ENCODE measurements at places on chromosomes 3 and 15.

GRCh38 chr3:13018561-13019242 is 54.5 kb downstream of the IQSEC1 start:
- DNase-seq = no peak

DNA sequence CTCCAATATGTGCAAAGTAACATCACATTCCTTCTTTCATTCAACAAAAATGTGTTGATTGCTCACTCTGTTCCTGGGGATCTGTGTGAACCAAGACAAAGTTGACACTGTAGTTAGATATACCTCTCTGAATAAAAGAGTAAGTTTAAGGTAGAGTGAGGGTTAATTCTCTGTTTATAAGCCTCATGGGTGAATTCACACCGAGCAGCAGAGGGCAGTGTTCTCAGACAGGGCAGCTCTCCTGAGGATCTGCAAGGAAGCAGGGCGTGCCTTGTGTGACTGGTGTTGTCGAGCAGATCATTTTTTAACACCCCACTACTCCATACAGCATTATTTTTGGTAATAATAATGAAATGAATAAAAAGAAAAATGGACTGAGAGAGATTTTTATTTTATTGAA is 34.4 kb downstream of the PAQR9 start:
- no peak for DNase-seq

GRCh38 chr15:45641374-45641781 is 6.5 kb downstream of the SQOR start:
- DNase-seq = no peak

- DNase-seq = no peak
Measured at GRCh38 chr15:72925661-72926060, 126.6 kb upstream of the NEO1 start.

GRCh38 chr3:73056014-73056844 is 5.2 kb upstream of the EBLN2 start:
- no peak for DNase-seq

DNA sequence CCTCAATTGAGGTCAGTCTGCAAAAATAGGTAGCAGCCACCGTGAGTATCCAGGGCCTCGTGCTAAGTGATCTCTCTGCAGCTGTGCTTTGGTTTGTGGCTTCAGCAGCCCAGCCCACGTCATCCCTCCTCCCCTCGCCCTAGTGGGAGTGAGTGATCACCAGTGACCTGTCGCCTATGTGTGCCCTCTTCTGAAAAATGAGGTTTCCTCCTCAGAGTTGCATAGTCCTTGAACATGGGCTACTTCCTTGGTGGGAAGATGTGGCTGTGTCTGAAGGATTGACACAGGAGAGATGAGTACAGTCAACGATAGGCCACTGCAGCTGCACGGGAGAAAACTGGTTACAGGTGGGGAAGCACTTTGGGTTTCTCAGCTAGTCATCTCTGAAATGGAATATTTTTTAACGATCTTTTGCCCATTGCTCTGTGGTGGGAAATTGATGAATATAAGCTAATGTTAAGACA is 144.8 kb upstream of the BHLHE40 start:
- DNase-seq = peak; percentile 43

DNA sequence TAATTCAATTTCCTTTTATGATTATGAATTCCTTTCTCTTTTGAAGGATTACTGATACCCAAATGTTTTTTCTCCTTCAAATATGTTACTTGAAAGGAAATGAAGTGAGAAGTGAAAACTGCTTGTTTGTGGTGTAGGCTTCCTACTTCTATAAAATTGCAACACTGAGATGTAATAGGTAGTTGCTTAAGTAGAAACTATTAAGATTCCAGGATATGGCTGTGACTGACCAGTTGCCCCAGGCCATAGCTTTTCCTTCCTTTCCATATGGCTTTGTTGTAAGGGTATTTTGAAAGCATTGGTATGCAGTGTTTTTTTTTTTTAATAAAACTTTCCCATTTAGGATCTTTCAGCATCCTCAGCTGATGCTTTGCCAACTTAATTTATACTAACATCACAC is 28.5 kb downstream of the DNAJC13 start:
- no peak for DNase-seq

DNA sequence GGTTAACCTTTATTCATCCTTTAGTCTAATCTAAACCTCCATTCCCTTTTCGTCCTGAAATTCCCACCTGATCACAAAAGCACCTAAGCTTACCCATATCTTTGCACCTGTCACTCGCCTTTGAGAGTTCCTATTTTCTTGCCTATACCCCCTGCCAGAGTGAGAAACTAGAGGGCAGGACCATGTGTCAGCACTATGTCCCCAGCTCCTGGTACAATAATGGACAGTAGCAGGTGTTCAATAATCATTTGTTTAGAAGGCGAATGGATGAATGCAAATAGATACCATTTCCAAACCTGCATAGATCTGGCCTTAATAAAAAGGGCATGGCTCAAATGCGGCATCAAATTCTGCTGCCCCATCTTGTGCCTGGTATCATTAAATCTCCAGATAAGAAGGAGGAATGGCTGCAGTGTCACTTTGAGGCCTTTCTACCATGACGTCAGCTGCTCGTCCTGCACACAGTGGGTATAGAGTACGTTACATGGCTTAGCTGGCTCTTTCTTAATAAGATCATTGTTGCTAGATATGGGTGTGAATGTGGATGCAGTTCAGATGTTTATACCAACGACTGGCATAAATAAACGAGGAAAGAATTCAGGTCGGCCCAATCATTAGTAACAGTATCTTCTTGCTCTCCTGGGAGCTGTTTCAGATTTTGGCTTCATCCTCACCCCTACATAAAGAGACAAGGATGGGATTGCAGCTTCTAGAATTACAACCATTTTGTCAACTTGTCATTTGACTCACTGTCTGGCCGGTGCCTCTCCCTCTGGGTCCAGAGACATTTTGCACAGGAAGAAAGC is 148.7 kb downstream of the RORA start:
- no peak for DNase-seq

DNA sequence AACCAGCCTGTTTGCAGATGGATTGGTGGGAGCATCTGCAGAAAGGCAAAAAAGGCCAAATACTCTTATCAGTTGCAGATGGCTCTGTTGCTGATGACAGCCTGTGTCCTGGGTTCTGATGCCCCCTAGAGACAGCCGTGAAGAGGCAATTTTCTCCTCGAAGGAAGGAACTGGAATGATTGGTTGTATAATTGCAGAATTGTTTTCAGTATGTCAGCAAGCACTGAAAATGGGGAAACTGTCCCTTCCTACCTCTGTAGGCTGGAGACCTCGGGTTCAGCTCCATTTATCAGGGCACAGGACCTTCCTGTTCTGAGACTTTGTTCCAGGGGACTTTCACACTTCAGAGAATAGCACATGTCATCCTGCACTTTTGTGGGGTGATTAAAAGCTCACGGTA is 103.0 kb downstream of the PGPEP1L start:
- DNase-seq = no peak

GRCh38 chr15:93289941-93290617 is 201.1 kb upstream of the RGMA start:
- no peak for DNase-seq

GRCh38 chr3:128490650-128490914 is 2.4 kb downstream of the GATA2 start:
- no peak for DNase-seq

GRCh38 chr15:42118650-42119445 is 24.5 kb upstream of the PLA2G4D start:
- no peak for DNase-seq

DNA sequence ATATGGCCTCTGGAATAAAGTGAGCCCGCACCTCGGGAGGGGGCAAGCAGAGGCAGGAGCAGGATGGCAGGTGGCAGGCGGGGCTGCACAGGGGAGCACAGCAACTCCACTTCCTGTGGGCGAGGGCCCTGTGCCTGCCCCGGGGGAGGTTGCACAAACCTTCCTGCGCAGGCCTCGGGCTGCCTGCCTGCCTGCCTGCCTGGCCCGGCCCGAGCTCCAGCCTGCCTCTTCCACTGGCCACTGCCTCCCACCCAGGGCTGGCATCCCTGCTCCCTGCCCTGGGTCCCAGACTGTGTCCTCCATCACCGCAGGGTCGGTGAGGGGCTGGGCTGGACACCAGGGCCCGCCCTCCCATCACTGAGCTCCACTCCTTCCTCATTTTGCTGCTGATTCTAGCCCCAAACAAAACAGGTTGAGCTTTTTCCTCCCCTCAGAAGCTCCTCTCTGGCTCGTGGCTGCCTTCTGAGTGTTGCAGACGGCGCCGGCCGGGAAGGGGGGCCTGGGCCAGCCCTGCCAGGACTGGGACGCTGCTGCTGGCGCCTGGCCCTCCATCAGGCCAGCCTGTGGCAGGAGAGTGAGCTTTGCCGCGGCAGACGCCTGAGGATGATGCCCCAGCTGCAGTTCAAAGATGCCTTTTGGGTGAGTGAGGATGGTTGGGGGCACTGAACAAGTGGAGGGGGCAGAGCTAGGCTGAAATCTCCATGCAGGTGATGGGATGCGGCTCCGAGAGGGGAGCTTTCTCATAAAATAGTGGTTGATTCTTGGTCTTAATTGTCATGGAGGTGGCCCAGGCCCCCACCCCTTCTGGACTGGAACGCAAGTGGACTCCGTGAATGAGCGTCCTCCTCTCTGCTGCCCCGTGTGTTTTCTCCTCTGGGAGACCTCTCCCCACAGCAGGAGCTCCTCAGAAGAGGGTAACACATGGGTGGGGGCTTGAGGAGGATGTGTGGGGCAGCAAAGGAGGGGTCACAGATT is at the start of gene PSTPIP1:
Gene PSTPIP1, plus strand, starts transcription at position 156 of the 975 bp plus-strand sequence. Its CDS starts 448 bp downstream, at position 604.
- DNase-seq = no peak

DNA sequence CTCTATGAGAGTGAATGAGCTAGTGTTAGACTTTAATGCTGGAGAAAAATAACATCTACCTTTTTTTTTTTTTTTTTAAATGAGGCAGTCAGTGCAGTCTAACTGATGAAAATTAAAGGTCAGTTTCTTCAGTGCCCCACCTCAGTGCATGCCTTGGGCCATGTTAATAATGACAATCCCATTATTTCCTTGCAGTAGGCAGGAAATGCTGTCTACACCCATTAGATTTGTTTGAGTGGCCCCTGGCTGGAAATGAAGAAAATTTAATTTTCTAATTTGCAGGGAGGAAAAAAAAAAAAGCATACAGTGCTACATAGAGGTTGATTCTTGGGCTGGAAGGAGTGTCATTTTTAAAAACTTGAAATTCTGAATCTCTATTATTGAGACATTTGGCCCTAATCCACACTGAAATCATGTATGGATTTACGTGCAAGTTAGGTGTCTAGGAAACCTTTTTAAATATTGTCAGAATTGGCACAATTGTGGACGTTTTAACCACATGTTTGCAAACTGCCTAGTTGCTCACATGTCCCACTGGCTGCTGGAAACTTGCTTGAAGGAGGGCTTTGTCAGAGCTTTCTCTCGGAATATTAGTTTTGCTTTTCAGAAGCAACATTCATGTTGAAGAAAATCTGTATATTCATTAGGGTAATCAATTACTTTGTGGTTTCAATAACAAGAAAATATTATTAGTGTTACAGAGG is 18.4 kb downstream of the FNDC3B start:
- no peak for DNase-seq

DNA sequence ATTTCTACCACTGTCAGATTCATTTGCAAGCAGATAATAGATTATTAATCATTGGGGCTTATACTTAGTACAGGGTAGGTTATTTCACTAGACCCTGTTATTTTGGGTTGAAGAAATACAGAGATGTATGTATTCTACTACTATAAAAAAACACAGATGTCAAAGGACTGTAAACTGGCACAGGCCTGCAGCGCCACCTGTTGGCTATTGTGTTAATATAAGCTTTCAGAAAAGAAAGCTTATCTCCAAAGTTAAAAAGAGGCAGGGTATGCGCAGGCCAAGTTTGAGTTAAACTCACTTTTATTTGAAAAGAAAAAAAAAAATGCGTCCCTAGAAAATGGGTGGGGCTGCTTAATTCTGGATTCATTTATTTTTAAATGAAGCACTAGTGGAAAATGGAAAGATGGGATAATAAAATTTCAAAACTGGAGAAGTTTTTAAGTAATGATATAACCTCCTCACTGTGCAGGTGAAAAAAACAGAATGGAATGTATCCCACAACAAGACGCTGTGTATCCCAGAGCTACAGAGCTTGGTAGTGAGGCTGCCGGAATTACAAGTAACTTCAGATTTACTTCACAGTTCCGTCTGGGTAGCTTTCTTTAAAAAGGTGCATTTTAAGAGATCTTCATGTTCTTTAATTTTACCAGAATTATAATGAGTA is 407.2 kb upstream of the TGFBR2 start:
- DNase-seq = peak; percentile 1

DNA sequence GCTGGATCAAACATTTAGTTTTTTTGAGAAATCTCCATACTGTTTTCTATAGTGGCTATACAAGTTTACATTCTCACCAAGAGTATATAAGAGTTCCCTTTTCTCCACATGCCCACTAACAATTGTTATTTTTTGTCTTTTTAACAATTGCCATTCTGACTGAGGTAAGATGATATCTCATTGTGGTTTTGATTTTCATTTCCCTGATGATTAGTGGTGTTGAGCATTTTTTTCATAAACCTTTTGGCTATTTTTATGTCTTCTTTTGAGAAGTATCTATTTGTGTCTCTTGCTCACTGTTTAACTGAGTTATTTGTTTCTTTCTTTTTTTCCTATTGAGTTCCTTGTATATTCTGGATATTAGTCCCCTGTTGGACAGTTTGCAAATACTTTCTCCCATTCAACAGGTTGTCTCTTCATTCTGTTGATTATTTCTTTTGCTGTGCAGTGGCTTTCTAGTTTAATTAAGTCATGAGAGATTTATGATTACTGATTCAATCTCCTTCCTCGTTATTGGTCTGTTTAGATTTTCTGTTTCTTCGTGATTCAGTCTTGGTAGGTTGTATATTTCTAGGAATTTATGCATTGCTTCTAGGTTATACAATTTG is 6.7 kb upstream of the RNF13 start:
- no peak for DNase-seq

Measured in GM18507 (cell line).